Memory B cell (primary cell): ENCODE measurements at places on chromosomes 7 and 10.
A peak's percentile ranks its signal among the peaks of the same experiment; 100 is the strongest.

- H3K36me3 ChIP-seq, result peaks cover 5% of the 10 kb centered on the region
- DNase-seq, result no peak
- peaks cover 8% of the 10 kb centered on the region for H3K4me1 ChIP-seq
- peak overlapping the region; percentile 40 for H3K4me3 ChIP-seq
- H3K27ac ChIP-seq, result no peak overlapping the region
Observed at GRCh38 chr10:103668351-103669242, 175.1 kb downstream of the NEURL1 start.

DNA sequence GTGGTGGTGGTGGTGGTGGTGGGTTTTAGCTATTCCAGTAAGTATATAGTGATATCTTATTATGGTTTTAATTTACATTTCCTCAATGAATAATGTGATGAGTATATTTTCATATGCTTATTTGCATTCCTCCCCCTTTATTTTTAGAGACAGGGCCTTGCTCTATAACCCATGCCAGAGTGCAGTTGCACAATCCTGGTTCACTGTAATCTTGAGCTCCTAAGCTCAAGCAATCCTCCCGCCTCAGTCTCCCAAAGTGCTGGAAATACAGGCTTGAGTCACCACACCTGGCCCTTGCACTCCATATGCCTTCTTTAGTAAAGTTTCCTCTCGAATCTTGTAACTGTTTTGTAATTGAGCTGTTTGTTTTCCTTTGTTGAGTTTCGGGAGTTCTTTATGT is 577.7 kb upstream of the AUTS2 start:
- no peak overlapping the region for H3K27ac ChIP-seq
- no peaks in the 10 kb centered on the region for H3K27me3 ChIP-seq

DNA sequence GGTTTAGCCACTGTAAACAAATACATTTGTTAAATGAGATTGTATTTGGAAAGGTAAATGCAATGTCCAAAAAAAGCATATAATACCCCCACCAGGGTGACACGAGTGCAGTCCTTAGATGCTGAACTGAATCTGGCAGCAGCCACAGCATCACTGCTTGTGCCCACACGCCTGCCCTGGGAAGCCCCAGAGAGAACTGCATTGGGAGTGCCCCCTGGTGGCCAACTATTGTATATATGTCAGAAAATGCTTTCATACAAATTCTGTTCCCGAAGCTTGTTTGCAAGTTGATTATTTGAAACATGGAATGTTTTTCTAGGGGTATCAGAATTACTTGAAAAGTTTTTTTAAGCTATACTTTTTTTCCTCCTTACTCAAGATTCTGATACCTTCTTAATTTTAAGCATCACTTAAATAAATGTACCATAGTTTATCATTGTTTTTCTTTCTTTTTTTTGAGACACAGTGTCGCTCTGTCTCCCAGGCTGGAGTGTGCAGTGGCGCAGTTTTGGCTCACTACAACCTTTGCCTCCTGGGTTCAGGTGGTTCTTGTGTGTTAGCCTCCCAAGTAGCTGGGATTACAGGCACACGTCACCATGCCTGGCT is 50.1 kb downstream of the LANCL2 start:
- no peak overlapping the region for H3K27ac ChIP-seq
- H3K36me3 ChIP-seq, result peaks cover 3% of the 10 kb centered on the region
- no peak overlapping the region for H3K4me3 ChIP-seq
- no peaks in the 10 kb centered on the region for H3K4me1 ChIP-seq

GRCh38 chr7:86939197-86939814 is 120.1 kb downstream of the ELAPOR2 start:
- H3K4me1 ChIP-seq, result peaks cover 3% of the 10 kb centered on the region
- H3K27me3 ChIP-seq, result no peaks in the 10 kb centered on the region
- peak; percentile 39 for DNase-seq

- H3K4me3 ChIP-seq, result peak overlapping the region; percentile 79
- peaks cover 28% of the 10 kb centered on the region for H3K4me1 ChIP-seq
- no peak for DNase-seq
- H3K36me3 ChIP-seq, result no peaks in the 10 kb centered on the region
Observed at GRCh38 chr10:84329196-84329611, 815 bp downstream of the CCSER2 start.

DNA sequence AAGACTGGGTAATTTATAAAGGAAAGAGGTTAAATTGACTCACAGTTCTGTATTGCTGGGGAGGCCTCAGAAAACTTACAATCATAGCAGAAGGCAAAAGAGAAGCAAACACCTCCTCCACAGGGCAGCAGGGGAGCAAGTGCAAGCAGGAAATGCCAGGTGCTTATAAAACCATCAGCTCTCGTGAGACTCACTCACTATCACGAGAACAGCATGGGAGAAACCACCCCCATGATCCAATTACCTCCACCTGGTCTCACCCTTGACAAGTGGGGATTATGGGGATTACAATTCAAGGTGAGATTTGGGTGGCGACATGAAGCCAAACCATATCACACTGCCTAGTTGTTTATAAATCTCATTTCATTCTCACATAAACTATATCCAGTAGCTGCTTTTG is 28.0 kb upstream of the CPN1 start:
- no peak overlapping the region for H3K4me3 ChIP-seq
- H3K36me3 ChIP-seq, result no peaks in the 10 kb centered on the region
- H3K4me1 ChIP-seq, result no peaks in the 10 kb centered on the region
- no peak for DNase-seq

- no peak for DNase-seq
- H3K4me3 ChIP-seq, result no peak overlapping the region
- peaks cover 17% of the 10 kb centered on the region for H3K4me1 ChIP-seq
- no peak overlapping the region for H3K27ac ChIP-seq
- peaks cover 6% of the 10 kb centered on the region for H3K36me3 ChIP-seq
Observed at GRCh38 chr10:7915923-7916536, 97.7 kb downstream of the TAF3 start.

DNA sequence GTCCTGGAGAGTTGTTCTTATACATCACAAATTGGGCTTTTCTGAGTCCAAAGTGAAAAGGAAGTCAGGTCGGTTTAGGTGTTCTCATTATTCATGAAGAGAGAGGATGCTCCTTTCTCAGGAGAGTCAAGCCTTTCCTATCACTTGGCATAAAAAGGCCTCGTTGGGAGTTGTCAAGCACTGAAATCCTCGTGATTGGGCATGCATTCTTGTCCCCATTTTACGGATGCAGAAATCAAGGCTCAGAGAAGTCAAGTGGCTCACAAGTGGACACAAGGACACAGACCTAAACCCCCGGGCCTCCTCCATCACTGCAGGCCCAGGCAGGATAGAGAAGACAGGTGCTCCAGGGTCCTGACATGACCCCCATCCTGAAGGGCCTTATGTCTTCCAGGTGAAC is 8.5 kb downstream of the RBP3 start:
- no peak overlapping the region for H3K4me3 ChIP-seq
- no peaks in the 10 kb centered on the region for H3K4me1 ChIP-seq
- no peaks in the 10 kb centered on the region for H3K36me3 ChIP-seq
- H3K27me3 ChIP-seq, result peaks cover 2% of the 10 kb centered on the region
- no peak overlapping the region for H3K27ac ChIP-seq

- no peaks in the 10 kb centered on the region for H3K4me1 ChIP-seq
- peaks cover 18% of the 10 kb centered on the region for H3K27me3 ChIP-seq
- DNase-seq, result no peak
Observed at GRCh38 chr10:12852687-12853086, 148.8 kb downstream of the CCDC3 start.

DNA sequence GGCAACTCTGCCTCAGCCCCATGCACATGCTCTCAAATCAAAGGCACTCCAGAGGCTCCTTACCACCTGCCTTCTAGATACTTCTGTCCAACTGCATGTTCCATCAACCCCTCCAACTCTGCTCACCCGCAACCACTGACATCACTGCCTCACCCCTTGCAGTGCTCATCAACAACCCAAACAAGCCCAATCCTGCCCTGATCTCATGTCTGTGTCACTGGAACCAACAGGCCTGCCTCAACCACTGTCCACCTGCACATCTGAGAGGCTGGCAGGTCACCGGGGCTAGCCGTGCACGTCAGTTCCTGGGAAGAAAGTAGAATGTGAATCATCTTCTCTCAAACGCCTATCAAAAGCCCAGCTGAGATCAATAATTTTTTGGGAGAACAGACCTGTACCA is 33.3 kb downstream of the CTBP2 start:
- H3K4me1 ChIP-seq, result no peaks in the 10 kb centered on the region
- H3K36me3 ChIP-seq, result no peaks in the 10 kb centered on the region
- DNase-seq, result no peak
- H3K27me3 ChIP-seq, result peaks cover 11% of the 10 kb centered on the region
- no peak overlapping the region for H3K4me3 ChIP-seq

DNA sequence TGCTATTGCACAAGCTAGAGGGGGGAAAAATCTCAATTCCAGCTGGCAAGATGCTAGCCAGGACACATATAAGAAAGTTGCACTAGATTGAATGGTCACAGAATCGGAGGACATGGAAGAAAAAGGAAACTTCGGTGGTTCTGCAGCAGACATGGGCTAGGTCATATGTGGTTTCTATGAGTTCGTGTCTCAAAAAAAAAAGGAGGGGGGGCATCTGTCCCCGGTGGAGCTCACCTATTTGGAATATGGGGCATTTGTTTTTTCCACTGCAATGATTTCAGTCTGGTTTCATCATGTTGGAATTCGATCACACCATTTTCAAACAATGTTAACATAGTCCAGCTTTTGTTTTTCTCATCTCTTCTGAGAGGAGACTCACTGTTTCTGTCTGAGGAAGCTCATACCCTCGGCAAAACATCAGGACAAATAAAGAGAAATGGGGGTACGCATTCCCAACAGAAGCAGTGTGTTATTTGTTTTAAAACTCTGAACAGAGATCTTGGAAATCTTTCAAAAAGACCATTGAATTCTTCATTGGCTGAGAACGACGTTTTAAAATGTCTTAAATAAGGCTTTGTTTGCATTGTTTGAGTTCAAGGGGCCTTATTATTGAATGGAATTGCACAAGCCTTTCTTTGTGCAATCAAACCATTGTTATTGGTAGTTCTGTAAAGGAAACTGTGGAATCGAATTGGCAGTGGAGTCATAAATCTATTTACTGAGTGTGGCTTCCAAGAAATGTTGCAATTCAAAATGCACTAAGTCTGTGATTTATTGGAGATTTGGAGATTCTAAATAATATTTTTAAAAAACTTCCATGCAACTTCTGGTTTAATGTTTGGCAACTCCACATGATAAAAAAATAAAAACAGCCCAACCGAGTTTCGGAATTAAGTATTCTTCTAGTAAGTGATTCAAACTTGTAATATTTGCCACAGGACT is 173.2 kb downstream of the RTKN2 start:
- no peak overlapping the region for H3K27ac ChIP-seq
- no peaks in the 10 kb centered on the region for H3K27me3 ChIP-seq
- DNase-seq, result no peak
- H3K4me3 ChIP-seq, result no peak overlapping the region

DNA sequence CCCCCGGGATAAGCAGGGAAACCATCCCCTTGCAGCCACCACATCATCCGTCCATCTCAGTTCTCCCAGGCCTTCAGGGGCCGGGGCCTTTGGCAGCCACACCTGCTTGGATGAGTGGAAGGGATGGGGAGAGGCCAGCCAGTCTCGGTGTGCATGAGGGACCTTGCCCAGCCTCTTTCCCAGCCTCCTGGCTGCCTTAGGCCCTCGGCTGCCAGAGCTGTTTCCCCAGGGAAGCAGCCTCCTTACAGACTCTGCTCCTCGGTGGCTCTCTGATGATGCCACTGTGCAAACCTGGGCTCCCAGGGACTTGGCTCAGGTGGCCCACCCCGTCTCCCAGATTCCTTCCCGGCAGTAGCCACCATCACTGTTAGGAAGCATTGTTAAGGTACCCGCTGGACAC is 14.7 kb downstream of the FGF8 start:
- H3K27ac ChIP-seq, result no peak overlapping the region
- no peaks in the 10 kb centered on the region for H3K36me3 ChIP-seq
- H3K4me3 ChIP-seq, result no peak overlapping the region
- no peak for DNase-seq
